ENCODE measurements at places on chromosomes 4 and X.

DNA sequence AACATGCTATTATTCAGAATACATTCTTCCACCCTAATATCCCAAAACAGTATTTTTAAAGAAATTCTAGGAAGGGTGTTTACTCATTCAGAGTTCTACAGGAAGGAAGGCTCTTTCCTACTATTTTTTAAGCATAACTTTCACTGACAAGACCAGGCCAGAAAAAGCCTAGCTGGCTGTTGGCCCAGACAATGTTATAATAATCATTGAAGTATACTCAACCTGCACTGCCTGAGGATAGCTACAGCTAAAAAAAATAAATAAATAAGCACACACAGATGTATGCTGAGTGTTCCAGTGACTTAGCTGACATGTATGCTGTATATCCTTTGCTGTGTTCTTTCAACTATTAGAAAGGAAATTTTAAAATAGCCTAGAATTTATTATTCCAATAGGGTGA is 145.8 kb upstream of the SPRY1 start:
- no peak for DNase-seq

DNA sequence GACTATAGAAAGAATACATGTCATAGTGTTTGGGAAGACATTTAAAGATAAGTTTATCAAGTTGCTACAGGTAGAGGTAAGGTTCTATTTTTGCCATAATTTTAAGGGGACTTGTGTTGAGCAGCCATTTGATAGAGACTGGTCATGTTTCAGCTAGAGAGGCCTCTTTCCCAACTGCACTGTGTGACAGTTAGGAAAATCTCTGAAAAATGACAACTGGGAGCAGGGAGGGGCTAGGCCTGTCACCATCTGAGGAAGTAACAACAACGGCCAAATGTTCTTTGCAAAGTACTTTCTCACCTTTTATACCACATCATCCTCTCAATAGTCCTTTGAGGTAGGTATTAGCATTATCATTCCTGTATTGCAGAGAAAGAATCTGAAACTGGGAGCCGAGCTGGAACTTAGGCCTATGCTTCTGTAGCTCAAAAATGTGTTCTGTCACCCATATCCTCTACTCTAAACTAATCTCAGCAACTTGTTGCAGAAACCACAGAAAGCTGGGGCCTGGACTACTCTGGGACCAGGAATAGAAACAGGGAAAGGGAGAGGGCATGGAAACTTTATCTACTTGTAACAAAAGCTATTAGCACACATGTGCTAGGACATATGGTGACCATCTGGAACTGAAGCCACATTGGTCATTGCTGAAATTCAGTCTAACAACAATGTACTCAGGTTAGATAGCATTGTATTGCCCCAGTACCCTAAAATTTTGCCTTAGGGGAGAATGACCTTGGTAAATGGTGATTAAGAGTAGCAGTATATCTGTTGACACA is 198.9 kb downstream of the MID1IP1 start:
- DNase-seq: no peak

- DNase-seq: no peak
These were observed 646.5 kb downstream of the GABRG1 start for GRCh38 chr4:45477311-45477733.

DNA sequence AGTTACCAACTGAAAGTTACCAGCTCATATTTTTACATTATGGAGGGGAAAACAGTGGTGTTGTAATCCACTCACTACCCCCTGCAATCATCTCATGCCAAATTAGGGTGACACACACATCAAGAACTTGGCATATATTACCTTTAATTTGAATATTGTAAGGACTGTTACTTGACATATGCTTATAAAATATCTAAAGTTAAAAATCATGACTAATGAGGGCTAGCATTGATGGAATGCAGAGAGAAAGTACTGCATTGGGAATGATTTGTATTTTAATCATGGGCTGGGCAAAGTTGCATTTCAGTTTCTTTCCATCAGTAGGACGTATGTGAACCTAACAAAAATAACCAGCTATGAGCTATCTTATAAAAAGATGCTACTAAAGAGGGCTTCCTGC is 517.5 kb upstream of the GRIA3 start:
- no peak for DNase-seq

GRCh38 chr4:909131-909571 is 23.0 kb downstream of the GAK start:
- no peak for DNase-seq

DNA sequence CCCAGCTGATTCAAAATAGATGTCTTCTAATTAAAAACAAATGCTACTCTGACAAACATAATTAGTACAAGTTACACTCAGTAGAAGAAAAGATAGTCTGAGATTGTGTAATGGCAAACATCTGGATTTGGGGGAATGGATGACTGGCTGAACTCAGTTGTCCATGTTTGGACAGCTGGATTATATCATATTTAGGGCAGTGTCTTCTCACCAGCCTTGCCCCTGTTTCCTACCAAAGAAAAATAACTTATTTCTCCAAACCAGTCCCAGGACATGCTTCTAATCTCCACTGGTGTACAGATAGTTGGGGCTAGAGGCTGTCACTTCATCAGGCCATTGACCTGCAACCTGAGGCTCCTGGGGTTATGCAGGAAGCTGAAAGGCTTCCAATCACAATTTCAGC is 237.3 kb downstream of the USP46 start:
- DNase-seq: no peak

DNA sequence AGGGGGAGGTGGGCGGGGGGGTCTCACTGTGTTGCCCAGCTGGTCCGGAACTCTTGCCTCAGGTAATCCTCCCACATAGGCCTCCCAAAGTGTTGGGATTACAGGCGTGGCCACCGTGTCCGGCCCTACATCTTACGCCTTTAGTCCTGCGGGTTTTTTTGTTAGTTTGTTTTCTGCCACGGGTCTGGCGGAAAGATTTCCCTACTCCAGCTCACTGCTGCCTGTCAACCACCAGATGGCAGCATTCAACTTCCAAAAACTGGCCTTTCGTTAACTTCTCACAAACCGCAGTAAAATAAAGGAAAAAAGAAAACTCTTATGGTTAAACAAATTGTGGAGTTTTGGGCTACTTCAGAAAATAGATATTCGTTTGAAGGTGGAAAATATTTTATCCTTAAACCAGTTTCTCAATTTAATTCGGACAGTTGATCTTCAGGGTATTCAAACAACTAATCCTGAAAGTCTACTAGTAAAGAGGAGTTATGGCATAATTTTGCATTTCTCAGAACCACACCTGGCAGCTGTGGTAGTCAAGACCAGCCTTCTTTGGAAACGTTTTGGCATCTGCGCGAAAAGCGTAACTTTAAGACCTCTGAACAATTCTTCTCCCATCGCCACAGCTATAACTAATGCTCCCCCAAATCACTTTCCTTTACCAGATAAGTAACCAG is 41.1 kb downstream of the LUZP4 start:
- DNase-seq: no peak

DNA sequence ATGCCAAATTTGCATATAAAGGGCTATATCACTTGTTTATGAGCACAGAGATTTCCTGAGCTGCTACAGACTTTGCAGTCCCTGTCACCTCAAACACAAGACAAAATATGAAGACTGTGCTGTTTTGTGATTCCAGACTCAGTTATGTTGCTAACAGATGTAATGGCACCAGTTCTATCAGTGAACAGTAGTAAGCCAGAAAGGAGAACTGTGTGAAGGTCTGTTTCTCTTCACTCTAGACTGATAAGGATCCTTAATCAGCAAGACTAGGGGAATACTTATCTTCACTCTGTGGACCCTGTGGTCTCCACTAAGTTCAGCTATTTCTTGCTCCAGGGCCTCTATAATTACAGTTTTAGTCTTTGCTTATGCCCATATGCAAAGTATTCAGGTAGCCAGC is 82.7 kb downstream of the ANXA5 start:
- no peak for DNase-seq

GRCh38 chr4:1072830-1073446 is 40.4 kb downstream of the RNF212 start:
- peak; percentile 19 for DNase-seq

- DNase-seq: no peak
These were observed 595.7 kb upstream of the POU3F4 start for GRCh38 chrX:82912382-82912781.

- no peak for DNase-seq
These were observed 17.4 kb downstream of the ZFYVE28 start for GRCh38 chr4:2400841-2401609.

DNA sequence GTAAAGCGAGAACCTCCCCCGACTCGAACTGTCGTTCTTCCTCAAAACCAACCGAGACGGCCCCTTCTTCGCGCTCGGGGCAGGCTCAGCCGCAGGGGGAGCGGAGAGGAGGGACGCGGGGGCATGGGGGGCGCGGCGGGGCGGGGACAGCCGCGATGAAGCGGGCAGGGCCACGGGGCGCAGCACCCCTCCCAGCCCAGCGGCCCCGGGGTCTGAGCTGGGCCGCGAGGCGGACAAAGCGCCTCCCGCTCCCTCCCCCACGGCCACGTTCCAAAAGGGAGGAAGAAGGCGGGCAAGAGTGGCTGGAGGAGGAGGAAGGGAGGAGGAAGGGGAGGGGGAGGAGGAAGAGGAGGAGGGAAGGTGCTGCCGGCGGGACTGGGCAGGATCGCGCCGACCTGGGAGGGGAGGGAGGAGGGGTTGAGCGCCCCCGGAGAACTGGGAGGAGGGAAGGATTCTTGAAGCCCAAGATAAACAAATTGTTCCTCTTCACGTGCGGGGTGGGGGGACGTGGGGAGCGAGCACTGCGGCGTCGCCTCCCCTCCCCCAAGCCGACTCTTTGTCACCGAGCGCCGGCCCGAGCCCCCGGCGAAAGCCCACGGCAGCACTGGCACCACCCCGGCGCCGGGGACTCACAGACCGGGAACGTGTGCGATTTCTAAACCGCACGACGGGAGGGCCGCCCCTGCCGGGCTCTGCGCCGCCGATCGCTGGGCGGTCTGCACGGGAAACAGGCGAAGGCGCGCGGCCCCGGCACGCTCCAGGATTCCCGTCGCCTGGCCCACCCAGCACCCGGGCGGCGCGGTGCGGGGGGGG is 2.9 kb downstream of the MAML3 start:
- peak; percentile 52 for DNase-seq

DNA sequence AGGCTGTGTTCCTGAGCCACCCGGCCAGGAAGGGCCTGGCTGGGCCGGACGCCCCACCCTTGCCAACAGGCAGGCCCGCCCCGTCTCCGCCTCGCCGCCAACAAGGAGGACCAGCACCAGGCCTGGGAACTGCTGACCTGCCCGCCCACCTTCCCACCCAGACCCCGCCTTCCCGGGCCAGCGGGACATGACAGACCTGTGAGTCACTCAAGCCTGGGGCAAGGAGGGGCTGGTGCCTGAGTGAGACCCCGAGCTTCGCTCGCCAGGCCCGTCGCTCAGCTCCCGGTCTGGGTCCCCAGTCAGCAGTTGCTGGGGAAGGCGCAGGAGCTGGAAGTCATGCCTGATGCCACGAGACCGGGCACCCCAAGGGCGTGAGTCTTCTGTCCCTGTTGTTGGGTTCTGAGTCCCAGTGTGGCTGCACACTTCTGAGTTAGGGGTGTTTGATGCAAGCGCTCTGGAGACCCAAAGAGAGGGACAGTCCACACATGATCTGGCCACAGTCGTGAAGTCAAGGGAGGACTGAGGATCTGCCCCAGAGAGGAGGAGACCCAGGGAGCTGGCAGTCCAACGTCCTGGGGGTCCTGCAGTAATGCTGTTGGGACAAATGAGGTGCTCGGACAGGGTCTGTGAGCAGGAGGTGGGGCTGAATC is at the start of gene DNASE1L1:
TSS of gene DNASE1L1 (minus strand) at position 33 of the 650 bp plus-strand sequence. CDS start 3,686 bp downstream, outside the sequence.
- DNase-seq: no peak

GRCh38 chrX:18888281-18888680 is 95.6 kb downstream of the PHKA2 start:
- DNase-seq: no peak

DNA sequence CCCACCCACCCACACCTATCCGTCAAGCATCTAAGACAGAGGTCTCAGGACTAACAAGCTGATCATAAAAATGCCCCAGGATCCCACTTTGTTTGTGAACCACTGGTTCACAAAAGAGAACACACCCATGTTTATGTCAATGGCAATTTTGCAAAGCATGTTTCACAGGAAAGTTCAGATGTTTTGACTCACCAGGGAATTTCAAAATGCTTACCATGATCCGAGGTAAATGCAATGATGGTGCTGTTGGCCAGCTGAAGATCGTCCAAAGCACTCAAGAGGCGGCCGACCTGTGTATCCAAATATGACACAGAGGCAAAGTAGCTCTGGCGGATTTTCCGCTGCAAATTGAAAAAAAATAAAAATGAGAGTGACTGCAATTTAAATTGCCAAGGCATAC is 15.0 kb downstream of the IDS start:
- no peak for DNase-seq

DNA sequence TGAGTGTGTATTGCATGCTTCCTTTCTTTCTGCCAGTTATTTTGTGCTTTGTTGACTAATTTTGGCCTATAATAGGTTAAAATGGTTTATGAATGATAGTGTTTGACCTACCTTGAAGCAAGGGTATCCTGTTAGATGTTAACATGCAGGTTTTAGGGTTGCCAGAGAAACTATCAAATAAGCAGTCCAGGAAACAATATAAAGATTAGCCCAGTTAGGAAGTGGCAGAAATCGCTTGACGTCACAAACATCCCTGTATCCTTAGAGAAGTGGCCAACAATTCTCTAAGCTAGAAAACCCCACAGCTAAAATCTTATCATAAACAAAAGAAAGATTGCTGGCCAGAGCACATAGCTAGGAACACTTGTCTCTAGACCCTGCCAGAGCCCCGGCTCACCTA is 3.8 kb downstream of the NAP1L5 start:
- no peak for DNase-seq

DNA sequence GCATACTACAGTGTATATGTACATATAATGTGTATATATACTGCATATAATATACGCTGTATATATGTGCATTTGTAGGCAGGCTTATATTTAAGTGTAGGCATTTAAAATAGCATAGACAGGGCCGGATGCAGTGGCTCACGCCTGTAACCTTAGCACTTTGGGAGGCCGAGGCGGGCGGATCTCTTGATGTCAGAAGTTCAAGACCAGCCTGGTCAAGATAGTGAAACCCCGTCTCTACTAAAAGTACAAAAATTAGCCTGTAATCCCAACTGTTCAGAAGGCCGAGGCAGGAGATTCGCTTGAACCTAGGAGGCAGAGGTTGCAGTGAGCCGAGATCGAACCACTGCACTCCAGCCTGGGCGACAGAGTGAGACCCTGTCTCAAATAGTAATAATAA is 78.4 kb downstream of the JAKMIP1 start:
- no peak for DNase-seq

DNA sequence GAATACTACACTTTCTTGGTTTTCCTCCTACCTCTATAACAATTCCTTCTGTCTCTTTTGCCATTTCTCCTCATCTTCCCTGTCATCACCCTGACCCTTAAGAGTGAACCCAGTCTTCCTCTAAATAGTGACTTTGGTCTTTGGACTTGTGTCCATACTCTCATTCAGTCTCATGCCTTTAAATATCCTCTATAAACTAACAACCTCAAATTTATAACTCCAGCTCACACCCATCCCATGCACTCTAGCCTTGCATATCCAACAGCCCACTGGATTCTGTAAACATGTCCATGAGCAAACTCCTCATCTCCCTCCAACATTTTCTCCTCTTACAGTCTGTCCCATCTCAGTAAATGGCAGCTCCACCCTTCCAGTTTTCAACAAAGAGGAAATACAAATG is 15.0 kb downstream of the BCLAF3 start:
- DNase-seq: no peak

- DNase-seq: no peak
These were observed 975.2 kb downstream of the FSTL5 start for GRCh38 chr4:161188578-161188977.
